ENCODE measurements at places on chromosomes 13 and 19. TPM values are rescaled to one million over a fixed set of nuclear protein-coding genes. Genes with fewer than 3 reads are reported as not detected.

The IGFL1 gene
- total RNA-seq: 0.37 TPM

The PNMA8A gene
- 1.1 TPM for total RNA-seq

The NLRP11 gene
- total RNA-seq: not detected

The KRTDAP gene
- total RNA-seq: 58.3 TPM

The CYSLTR2 gene
- total RNA-seq: not detected

The SHANK1 gene
- total RNA-seq: not detected

The COL4A1 gene
- total RNA-seq: 108 TPM

The CPB2 gene
- not detected for total RNA-seq

The ZNF600 gene
- total RNA-seq: 5.8 TPM

The S1PR5 gene
- 3.3 TPM for total RNA-seq

The CYP4F12 gene
- 0.49 TPM for total RNA-seq

The CEACAM7 gene
- total RNA-seq: 0.71 TPM

The TRPC4 gene
- not detected for total RNA-seq

The AP1M2 gene
- total RNA-seq: 87.2 TPM

The PTH2 gene
- total RNA-seq: not detected

The CXCL17 gene
- 11.6 TPM for total RNA-seq

The FFAR2 gene
- not detected for total RNA-seq

The KLK4 gene
- total RNA-seq: not detected

The KLHL26 gene
- 5.3 TPM for total RNA-seq

The FAM124A gene
- total RNA-seq: not detected

The ZNF285 gene
- 2.0 TPM for total RNA-seq

The CGB8 gene
- 0.37 TPM for total RNA-seq

The GPR4 gene
- total RNA-seq: not detected

The PRKCG gene
- not detected for total RNA-seq

The PALM3 gene
- total RNA-seq: 0.07 TPM

The CALR3 gene
- 0.78 TPM for total RNA-seq

The KLF2 gene
- total RNA-seq: 1.1 TPM

The RETN gene
- total RNA-seq: not detected

The GARIN5A gene
- 1.5 TPM for total RNA-seq

The IL4I1 gene
- not detected for total RNA-seq

The ATP1A3 gene
- 0.33 TPM for total RNA-seq

The ZNF878 gene
- 0.21 TPM for total RNA-seq

The KIR2DL3 gene
- total RNA-seq: not detected

The CEACAM16 gene
- not detected for total RNA-seq

The PROSER1 gene
- 18.3 TPM for total RNA-seq

The TRIP10 gene
- 76.2 TPM for total RNA-seq

The GPR18 gene
- total RNA-seq: not detected

The SIGLEC8 gene
- not detected for total RNA-seq

The SPC24 gene
- total RNA-seq: 31.2 TPM

The DMKN gene
- 490 TPM for total RNA-seq

The TLE6 gene
- total RNA-seq: 0.93 TPM

The LRRC63 gene
- not detected for total RNA-seq

The IZUMO4 gene
- total RNA-seq: 4.3 TPM

The SOX1 gene
- total RNA-seq: not detected

The PRDX2 gene
- 536 TPM for total RNA-seq

The C3 gene
- total RNA-seq: 5.4 TPM

The TMPRSS9 gene
- total RNA-seq: 0.05 TPM

The TMIGD2 gene
- total RNA-seq: not detected

The TEX29 gene
- not detected for total RNA-seq

The FCER2 gene
- total RNA-seq: not detected

The ARID3A gene
- total RNA-seq: 5.3 TPM

The ZNF582 gene
- 4.1 TPM for total RNA-seq

The IGFLR1 gene
- total RNA-seq: 6.3 TPM

The CTXN1 gene
- 7.8 TPM for total RNA-seq

The ZGLP1 gene
- 0.28 TPM for total RNA-seq

The CILP2 gene
- 0.07 TPM for total RNA-seq
